Renal cortical epithelial cell (primary cell): ENCODE measurements at places on chromosomes 5 and 9. TPM values are rescaled to one million over a fixed set of nuclear protein-coding genes. Genes with fewer than 3 reads are reported as not detected.

Gene MOB3B
- total RNA-seq, result 0.87 and 1.4 TPM in 2 replicates

Gene PTPRD
- total RNA-seq, result 38.2 and 85.4 TPM in 2 replicates

Gene HSPB3
- total RNA-seq, result not detected in 2 replicates

Gene C5orf15
- total RNA-seq, result 124 and 165 TPM in 2 replicates

Gene PHYHD1
- total RNA-seq, result 38.4 and 71.2 TPM in 2 replicates

Gene PCA3
- 0.05 TPM in 1 of 2 replicates, not detected in the other for total RNA-seq

Gene NRARP
- 0.55 and 1.0 TPM in 2 replicates for total RNA-seq

Gene SMIM32
- 0.25 TPM in 1 of 2 replicates, not detected in the other for total RNA-seq

Gene GARIN3
- not detected in 2 replicates for total RNA-seq

Gene PCDHA9
- total RNA-seq, result 0.99 TPM in 1 of 2 replicates, not detected in the other

Gene FCN1
- total RNA-seq, result not detected in 2 replicates

Gene KCNMB1
- total RNA-seq, result not detected in 2 replicates

Gene FOXD4L6
- 0.10 and 0.17 TPM in 2 replicates for total RNA-seq

Gene TAF1L
- under 0.01 TPM in 1 of 2 replicates, not detected in the other for total RNA-seq

Gene ORM2
- not detected in 2 replicates for total RNA-seq

Gene FGF10
- not detected in 2 replicates for total RNA-seq

Gene CD14
- total RNA-seq, result 5.3 TPM in 1 of 2 replicates, not detected in the other

Gene ANAPC2
- 10.4 and 28.9 TPM in 2 replicates for total RNA-seq

Gene RNF183
- total RNA-seq, result 0.80 and 1.2 TPM in 2 replicates

Gene ZDHHC12
- 46.4 and 58.0 TPM in 2 replicates for total RNA-seq
